Eye (tissue), 1 donor: ENCODE measurements at places on chromosomes 12 and 14.

DNA sequence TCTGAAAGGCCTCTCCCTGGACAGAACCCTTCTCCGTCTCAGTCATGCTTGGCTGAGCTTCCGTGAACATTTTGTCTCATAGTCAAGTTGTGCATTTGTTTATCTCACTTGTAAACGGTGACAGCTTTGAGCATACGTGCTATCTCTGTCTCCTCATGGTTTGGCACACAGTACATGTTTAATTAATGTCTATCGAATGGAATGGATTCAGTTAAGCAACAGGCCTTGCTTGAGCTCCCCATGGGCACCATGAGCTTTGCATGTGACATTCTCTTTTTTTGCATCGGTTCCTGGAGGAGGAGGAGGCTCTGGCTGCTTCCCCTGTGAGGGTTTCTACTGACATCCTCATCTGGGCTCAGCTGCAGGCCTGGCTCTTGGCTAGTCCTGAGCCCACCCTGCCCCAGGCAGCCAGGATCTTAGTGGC lies 80.0 kb downstream of the PRIMA1 start:
- peak; percentile 27 for DNase-seq

- peak; percentile 24 for DNase-seq
Measured at GRCh38 chr14:62143245-62143644, 381.0 kb downstream of the SNAPC1 start.

DNA sequence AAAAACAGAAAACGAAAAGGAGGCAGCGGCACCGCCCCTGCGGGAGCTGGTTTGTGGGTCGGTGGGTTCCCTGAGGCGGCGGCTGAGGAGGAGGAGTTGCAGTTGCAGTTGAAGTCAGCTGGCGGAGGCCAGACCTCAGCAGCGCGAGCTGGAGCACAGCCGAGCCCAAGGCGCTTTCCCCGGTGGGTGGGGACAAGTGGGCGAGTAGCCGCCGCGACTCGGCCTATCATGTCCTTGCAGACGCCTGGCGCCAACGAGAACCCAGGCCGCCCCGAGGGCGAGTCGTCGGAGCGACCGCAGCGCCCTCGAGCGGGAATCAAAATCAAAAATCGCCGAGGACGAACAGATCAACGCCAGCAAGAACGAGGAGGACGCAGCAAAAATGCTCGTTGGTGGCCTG lies 12.7 kb upstream of the CLEC1A start:
- DNase-seq: no peak

- DNase-seq: no peak
Measured at GRCh38 chr12:66149702-66150398, 19.3 kb upstream of the LLPH start.

GRCh38 chr12:6613776-6614512 lies 6.8 kb upstream of the CHD4 start:
- DNase-seq: peak; percentile 98

DNA sequence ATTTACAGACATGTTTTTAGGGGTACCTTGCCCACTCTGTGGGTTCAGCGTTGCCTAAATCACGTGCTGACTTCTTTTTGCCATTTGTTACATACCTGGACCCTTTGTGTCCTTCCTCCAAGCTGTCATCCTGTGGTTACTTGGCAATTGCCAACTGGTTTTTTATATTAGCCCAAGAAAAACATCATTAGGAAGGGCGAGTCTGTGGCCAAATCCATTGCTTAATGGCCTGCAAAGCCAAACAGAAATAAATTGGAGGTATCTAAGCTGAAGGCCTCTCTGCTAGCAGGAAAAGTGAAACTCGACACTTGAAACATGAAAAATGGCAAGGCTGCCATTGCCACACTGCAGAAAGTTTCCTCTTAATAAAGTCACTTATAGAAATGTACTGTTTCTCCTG lies 190.4 kb downstream of the NUAK1 start:
- no peak for DNase-seq
